GM06990 (cell line): ENCODE measurements at places on chromosomes 5 and 9.

DNA sequence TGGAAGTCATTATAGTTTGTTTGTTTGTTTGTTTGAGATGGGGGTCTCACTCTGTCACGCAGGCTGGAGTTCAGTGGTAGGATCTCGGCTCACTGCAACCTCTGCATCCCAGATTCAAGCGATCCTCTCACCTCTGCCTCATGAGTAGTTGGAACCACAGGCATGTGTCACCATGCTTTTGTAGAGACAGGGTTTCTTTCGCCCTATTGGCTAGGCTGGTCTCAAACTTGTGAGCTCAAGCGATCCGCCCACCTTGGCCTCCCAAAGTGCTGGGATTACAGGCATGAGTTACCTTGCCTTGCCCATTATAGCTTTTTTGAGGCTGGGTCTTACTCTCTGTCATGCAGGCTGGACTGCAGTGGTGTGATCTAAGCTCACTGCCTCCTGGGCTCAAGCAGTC is 28.8 kb downstream of the NSD1 start:
- DNase-seq = no peak

DNA sequence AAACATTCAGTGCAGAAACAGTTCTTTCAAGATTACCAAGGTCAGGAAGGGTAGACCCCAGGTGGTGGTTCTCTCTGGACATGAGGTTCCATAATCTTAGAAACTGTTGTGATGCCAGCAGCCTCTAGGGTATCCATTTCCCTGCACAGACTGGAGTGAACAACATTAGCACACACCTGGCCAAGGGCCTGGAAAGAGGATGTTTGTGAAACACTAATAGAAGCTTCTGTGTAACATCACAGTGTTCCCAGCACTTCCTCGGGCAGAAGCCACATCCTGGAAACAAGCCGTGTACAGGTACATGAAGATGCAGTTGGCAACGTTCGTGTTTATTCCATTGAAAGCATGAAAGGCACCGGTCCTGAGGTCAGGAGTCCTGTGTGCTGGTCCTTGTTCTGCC is 598.2 kb upstream of the KLF4 start:
- DNase-seq = no peak

DNA sequence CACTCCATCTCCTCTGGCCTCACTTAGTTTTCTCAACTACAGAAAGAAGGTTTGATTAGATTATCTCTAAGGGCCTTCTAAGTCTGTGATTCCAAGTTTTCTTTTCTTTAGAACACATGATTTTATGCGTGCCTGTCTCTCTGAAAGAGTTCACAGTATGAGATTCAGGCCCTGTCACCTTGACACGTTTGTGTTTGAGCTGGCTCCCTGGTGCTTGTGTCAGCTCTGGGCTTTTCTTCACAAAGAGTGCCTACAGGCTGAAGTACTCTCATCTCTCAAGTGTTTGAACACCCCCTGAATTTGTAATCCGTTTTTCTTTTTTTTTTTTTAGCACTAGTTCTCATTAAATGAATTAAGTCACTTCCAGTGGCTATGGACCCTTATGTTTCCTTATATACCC is 306.9 kb upstream of the C9orf72 start:
- DNase-seq = no peak

DNA sequence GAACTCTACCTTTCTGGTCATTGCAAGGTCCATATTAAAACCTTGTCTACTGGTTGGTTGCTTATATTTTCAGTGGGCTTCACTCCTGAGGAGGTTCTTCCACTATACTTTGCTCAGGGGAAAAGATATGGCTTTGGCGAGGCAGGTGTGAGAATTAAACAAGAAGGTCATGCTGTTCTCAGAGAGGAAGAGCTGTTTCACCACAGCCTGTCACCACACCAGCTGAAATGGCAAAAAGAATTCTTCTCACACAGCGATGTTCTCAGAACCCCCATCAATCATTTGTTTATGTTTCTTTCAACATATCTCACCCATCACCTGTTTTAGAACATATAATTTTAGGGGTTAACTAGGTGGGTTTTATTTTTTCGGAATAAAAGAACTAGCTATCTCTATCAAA is 38.6 kb downstream of the CAPSL start:
- DNase-seq = peak; percentile 46
